ENCODE measurements at places on chromosomes 2 and 18.
A peak's percentile ranks its signal among the peaks of the same experiment; 100 is the strongest.

- no peak for DNase-seq
These were observed 33.4 kb upstream of the VPS54 start for GRCh38 chr2:64052463-64053241.

DNA sequence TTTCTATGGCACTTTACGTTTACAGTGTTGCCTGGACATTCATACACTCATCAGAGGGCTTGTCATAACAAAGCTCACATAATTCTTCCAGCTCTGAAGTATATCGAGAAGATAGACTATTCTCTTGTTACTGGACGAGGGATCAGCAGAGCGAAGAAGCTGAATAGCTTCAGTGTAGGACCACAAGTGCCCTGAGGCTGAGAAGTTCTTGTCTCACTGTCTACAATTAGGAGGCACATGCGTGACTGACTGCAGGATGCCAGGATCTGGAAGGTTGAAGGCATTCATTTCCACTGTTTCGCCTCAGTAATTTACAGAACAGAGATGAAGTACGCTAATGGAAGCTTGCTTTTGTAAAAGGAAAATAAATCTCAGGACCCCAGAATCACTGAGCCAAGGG lies 9.6 kb downstream of the SH3YL1 start:
- DNase-seq: no peak

GRCh38 chr2:53969968-53970723 lies 647 bp downstream of the PSME4 start:
- peak; percentile 50 for DNase-seq

DNA sequence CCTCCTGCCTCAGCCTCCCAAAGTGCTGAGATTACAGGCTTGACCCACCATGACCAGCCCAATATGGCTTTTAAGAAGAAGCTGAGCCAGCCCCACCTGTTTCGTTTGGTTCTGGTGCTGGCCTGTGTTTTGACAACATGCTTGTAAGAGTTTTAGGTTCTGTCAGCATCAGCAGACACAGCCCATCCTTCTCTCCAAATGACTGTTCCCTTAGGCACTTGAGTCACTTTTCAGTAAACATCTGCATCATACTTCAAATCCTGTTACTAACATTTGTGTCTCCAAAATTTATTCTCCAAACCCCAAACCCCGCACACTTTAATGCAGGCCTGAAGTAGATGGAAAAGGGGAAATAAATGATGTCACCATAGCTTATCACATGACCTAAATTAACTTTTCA lies 1118.5 kb downstream of the TSN start:
- no peak for DNase-seq

- no peak for DNase-seq
These were observed 76.9 kb downstream of the NCK2 start for GRCh38 chr2:105821428-105822125.

- no peak for DNase-seq
These were observed 19.8 kb downstream of the ACMSD start for GRCh38 chr2:134858245-134858644.

- DNase-seq: no peak
These were observed 27.0 kb upstream of the HNMT start for GRCh38 chr2:137937246-137937645.

DNA sequence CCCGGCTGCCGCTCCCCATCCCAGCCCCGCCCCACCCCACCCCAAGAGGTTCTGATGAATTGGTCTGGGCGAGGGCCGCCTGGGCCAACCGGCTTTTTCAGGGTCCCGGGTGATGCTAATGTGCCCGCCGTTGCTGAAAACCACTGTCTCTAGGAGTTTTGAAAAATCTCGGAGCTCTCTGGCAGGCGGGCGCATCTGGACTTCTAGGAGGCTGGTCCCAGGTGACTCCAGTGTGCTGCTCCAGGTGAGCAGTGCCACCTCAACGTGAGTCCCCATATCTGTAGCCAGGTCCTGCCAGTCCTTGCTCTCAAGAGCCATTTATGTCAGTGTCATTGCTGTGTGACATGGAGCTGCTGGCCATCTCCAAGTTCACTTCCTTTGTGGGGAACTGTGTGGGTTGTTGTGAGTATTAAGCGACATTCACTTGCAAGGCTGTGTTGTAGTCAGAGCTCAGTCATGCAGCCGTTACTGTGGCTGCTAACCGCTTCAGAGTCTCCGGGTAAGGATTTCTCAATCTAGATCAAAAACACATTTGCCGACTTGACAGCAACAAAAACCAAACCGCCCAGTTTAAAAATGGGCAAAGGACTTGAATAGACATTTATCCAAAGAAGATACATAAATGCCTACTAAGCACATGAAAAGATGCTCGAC lies at the start of gene RFX8:
TSS of gene RFX8 (minus strand) at position 382 of the 654 bp plus-strand sequence. CDS start 8,264 bp downstream, outside the sequence.
- DNase-seq: no peak

DNA sequence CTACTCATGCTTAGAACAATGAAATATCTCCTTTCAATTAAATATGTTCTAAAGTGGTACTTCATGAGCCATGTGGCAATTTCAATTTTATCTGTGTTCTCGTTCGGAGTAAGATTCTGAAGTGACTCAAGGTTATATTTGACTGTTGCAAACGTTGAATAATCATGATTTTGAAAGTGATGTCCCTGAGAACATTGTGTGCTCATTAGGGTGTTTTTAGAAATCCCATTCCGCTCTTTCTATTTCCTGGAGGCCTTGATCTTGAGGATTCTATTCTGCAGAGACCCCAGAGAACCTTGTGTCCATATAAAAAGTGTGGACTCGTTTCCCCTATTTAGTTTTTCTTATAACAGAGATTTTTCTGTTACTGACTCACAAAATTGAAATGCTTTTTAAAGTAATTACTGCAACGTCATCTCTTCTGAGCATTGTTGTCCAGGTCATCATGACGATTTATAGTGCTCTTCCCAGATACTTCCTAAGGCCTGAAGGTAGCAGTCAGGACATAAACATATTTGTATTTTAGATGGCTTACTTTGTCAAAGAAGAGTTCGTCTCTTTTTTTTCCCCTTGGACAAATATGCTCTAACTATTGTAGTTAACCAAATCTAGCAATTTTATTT lies 27.2 kb downstream of the IL1R2 start:
- DNase-seq: no peak

DNA sequence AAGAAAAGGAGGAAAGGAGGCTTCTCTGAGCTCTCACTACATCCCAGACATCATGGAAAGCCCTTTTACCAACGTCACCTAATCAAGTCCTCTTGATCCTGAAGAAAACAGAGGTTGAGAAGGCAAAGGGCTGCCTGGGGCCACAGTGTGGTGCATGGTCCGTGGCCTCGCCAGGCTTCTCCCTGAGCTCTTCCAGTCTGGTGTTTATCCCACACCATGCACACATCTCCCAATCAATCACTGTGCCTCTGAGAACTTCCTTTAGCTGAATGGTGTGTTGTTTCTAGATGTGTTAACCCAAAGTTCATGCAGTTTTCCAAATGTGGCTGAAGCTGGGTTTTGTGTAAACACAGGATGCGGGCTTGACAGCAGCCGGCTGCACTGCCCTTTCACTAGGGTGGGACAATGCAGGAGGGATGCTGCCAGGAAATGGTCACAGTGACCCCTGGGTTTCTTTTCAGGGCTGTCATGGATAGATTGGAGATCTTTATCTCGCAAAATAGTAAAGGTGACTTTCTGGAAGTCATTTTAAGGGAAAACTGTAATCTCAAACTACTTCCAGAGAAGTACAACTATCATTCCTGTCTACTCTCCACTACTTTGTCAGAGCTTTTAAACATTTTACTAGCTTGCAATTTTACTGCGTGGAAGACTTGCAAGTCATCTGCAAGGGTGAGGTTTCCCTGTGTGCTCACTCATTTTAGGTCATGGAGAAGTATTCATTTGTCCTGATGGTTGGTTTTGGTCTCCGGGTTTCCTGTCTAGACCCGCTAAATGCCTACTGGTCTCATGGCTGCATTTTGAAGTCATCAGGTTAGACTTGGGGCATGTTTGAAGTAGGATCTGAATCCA lies 54.6 kb downstream of the IL1R2 start:
- no peak for DNase-seq

- DNase-seq: no peak
These were observed 41.1 kb upstream of the OTX1 start for GRCh38 chr2:63009490-63009889.

- DNase-seq: no peak
These were observed 249.8 kb downstream of the BCL11A start for GRCh38 chr2:60303680-60304079.

GRCh38 chr2:160253440-160254188 lies 53.5 kb upstream of the ITGB6 start:
- DNase-seq: no peak

DNA sequence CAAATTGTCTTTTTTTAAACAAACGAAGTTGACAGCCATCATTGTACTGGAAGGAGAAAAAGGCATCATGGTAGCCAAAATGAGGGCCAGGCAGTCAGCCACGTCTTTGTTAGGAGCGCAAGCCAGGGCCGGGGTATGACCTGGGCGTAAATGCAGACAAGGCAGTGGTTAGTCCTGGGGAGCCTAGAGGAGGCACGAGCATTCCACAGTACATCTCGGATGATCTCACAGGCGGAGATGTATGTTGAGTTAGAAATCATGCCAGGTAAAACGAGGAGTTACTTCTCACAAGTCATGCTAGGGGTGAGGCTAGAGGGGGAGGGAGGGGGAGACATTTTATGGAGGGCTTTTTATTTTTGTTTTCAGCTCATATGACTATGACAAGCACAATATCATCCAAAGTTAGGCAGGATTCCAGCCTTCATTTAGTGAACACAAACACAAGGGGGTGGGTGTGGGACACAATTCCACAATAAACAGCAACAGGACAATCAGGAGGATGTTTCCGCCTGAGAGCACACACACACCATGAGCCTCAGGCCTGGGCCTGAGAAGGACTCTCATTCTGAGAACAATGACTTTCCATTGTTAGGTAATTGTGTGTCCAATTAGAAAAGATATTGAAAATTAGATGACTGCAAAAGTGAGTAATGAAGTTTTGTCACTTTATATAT lies 64.4 kb upstream of the PGAP1 start:
- no peak for DNase-seq

- DNase-seq: no peak
These were observed 250.5 kb downstream of the TFCP2L1 start for GRCh38 chr2:121034551-121034950.

DNA sequence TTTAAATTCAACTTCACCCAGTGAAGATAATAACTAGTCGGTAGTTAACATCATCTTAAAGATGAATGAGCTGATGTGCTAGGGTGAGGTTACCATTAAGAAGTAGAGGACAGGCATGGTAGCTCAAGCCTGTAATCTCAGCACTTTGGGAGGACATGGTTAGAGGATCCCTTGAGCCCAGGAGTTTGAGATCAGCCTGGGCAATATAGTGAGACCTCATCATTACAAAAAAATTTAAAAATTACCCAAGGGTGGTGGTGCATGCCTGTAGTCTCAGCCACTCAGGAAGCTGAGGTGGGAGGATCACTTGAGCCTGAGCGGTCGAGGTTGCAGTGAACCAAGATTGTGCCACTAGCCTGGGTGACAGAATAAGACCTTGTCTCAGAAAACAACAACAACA lies 4.7 kb downstream of the GALNT5 start:
- DNase-seq: no peak

- no peak for DNase-seq
These were observed 134.4 kb downstream of the IKZF2 start for GRCh38 chr2:213016984-213017351.

- no peak for DNase-seq
These were observed 473.0 kb upstream of the LRRTM4 start for GRCh38 chr2:77995161-77995560.

DNA sequence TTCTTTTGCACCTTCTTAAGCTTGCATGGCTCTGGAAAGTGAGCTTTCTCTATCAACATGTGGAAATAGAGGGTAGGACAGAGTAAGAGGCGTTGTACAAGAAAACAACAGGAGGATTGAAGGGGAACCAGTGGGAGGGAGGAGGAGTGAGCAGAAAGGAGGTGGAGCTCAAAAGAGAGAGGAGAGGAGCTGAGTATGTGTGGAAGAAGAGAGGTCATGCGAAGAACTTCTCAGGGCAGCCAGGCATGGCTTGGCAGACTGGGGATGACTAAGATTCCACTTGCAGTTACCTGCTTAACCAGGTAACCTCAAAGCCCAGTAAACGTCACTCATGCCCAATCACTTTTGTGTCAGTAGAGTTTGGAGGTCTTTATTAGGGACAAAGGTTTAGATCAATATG lies 105.1 kb downstream of the BCL2L11 start:
- DNase-seq: no peak

DNA sequence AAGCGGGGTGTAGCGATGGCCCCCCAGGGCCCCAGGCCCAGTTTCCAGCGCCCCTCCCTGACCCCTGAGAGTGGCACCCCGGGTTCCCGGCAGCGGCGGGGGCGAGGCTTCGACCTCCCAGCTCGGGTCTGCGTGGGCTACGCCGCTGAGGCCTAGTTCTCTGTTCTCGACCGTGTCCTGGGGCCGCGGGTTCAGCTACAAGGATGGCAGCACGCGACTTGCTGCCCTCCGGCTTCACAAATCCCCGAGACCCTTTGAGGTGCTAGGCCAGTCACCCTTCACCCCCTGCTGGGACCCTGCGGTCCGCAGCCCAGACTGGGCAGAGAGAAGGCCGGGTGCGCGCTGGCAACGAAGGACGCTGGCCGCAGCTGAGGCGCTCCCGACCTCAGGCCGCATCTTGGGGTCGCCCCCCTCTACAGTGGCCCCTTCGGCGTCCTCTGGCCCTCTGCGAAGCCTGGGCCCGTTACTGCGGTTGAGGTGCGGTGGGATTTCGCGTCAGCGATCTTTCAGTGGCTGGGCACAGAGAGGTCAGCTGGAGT lies 1.2 kb downstream of the OTX1 start:
- DNase-seq: no peak

GRCh38 chr2:218129458-218130135 lies 3.8 kb downstream of the CXCR2 start:
- DNase-seq: no peak

DNA sequence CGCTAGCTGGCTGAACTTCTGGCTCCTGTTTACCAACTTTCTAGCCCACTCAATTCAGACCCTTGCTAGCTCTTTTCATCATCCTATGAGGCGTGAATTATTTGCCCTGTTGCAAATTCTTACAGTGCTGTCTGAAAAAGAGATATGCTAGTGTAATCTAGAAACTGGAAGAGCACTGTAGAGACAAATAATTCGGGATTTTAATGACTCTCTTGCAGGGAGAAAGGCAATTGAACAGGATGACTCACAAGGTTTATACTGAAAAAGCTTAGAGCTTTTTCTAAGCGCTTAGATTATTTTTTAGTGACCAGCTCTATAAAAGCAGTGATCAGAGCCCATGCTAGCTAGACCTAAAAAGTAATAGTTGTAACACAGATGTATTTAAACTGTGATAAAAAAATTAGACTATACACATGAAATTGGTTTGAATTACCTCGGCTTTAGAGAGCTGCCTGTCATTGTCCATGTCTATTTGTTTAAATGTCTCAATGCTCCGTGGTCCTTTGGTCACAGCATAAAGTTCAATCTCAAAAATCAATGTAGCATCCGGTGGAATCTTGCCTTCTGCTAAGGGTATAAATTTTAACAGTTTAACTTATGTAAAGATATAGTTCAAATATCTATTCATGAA lies 9.1 kb downstream of the FKBP7 start:
- DNase-seq: no peak

All from left kidney (tissue), 8 donors.